Mucosa of gallbladder (tissue), 1 donor: ENCODE measurements at places on chromosomes 12 and 14.

DNA sequence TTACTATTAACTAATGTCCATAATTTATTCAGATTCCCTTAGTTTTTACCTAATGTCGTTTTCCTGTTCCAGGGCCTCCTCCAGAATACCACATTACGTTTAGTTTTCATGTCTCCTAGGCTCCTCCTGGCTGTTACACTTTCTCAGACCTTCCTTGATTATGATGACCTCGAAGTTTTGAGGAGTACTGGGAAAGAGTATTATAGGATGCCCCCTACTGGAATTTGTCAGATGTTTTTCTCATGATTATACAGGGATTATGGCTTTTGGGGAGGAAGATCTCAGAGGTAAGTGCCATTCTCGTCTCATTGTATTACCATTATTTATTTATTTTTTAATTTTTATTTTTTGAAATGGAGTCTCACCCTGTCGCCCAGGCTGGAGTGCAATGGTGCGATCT is 17.7 kb upstream of the C1S start:
- no peak for DNase-seq

DNA sequence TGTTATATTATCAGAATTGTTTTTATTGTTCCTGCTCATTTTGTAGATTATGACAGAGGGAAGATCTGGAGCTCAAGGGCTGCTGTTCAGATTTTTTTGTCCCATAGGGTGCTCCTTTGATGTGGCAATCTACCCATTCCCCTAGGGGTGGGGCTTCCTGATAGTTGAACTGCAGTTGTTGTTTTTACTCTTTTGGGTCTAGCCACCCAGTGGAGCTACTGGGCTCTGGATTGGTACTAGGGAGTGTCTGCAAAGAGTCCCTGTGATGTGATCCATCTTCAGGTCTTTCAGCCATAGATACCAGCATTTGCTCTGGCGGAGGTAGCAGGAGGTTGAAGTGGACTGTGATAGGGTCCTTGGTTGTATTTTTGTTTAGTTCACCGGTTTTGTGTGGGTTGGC is 57.9 kb upstream of the SLCO1B1 start:
- no peak for DNase-seq

GRCh38 chr14:57420986-57421385 is 30.6 kb downstream of the NAA30 start:
- no peak for DNase-seq

- no peak for DNase-seq
Measured at GRCh38 chr12:122471324-122472226, 29.2 kb downstream of the ZCCHC8 start.

- DNase-seq = no peak
Measured at GRCh38 chr12:76183459-76184186, 99.1 kb upstream of the NAP1L1 start.

GRCh38 chr14:45587142-45587541 is 334.1 kb upstream of the MIS18BP1 start:
- DNase-seq = no peak

- DNase-seq = no peak
Measured at GRCh38 chr14:88852632-88853031, 28.2 kb downstream of the TTC8 start.

GRCh38 chr14:77314043-77314442 is 6.6 kb downstream of the POMT2 start:
- DNase-seq = peak; percentile 24

DNA sequence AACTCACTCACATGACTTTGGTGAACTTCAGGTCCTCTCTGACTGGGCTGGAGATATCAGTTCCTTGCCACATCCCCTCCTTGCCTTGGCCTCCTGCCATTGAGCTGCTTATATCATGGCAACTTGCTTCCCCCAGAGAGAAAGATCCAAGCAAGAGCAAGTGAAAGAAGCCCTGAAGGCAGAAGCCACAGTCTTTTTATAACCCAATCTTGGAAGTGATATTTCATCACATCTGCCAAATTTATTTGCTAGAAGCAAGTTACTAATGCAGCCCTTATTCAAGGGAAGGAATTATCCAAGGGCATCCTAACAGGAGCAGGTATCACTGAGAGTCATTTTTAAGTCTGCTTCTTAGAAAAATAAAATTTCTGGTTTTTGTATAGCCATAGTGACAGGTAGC is 127.8 kb downstream of the SLC38A4 start:
- DNase-seq = no peak

- no peak for DNase-seq
Measured at GRCh38 chr12:22228022-22228875, 106.3 kb downstream of the ST8SIA1 start.
